ENCODE measurements at places on chromosomes 13 and 19. TPM values are rescaled to one million over a fixed set of nuclear protein-coding genes. Genes with fewer than 3 reads are reported as not detected.

The TMC4 gene
- 0.18 TPM for total RNA-seq

The SIRT6 gene
- 15.5 TPM for total RNA-seq

The ZNF738 gene
- 0.78 TPM for total RNA-seq

The SELENOV gene
- not detected for total RNA-seq

The ALG5 gene
- total RNA-seq = 28.8 TPM

The ZNF506 gene
- total RNA-seq = 8.6 TPM

The DLL3 gene
- total RNA-seq = not detected

The SPACA4 gene
- total RNA-seq = not detected

The YJEFN3 gene
- 4.2 TPM for total RNA-seq

DNA sequence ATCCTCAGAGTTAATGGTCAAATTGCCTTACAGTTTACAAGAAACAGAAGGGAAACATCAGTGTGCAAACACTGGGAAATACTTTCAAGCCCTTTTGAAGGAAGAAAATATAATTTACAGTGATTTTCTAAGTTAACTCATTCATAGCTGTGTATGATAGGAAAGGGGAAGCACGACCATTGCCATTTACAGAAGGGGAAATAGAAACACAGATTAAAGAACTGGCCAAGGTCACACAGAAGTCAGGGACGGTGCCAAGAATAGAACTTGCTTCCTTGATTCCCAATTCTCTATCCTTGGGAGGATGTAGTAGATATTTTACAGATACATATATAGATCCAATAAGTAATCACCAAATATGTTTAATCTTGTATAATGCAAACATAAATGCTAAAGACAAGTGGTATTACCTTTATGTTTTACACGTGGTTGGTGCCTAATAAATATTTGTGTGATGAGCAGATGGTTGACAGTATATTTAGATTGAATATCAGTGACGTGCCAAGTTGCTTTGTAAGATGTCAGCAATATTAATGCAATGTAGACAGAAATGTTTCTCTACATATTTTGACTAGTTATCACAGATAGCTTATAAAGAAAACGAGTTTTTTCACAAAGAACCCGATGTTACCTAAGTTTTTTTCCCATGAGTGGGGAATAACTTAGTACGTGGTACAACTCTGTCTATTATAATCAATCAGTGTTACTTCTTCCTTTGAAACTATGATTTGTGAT lies 73.1 kb downstream of the FLT1 start:
- no peaks in the 10 kb centered on the region for H3K27me3 ChIP-seq
- no peak for DNase-seq
- no peaks in the 10 kb centered on the region for H3K4me1 ChIP-seq
- no peaks in the 10 kb centered on the region for H3K36me3 ChIP-seq
- no peak overlapping the region for H3K4me3 ChIP-seq

GRCh38 chr19:49881672-49882394 lies 4.3 kb downstream of the TBC1D17 start:
- no peak overlapping the region for H3K27ac ChIP-seq
- H3K27me3 ChIP-seq = no peaks in the 10 kb centered on the region
- H3K4me1 ChIP-seq = no peaks in the 10 kb centered on the region
- peaks cover 17% of the 10 kb centered on the region for H3K36me3 ChIP-seq

- DNase-seq = peak; percentile 98
- peak within 1 kb of the TSS; percentile 84 for H3K27ac ChIP-seq
- peak within 1 kb of the TSS; percentile 81 for H3K4me3 ChIP-seq
- H3K36me3 ChIP-seq = no peaks in the 10 kb centered on the region
- no peaks in the 10 kb centered on the region for H3K4me1 ChIP-seq
Observed at GRCh38 chr19:8832132-8833021, at the start of the genes MBD3L1 and ZNF558. TSS of gene MBD3L1 (plus strand) at chr19:8832377. CDS start at chr19:8842679, 10,302 bp downstream. TSS of gene ZNF558 (minus strand) at chr19:8832304. CDS start at chr19:8822659, 9,645 bp downstream.

GRCh38 chr19:11019824-11020223 lies 59.0 kb downstream of the SMARCA4 start:
- no peak for DNase-seq
- H3K27ac ChIP-seq = no peak overlapping the region
- peaks cover 6% of the 10 kb centered on the region for H3K4me1 ChIP-seq
- no peaks in the 10 kb centered on the region for H3K27me3 ChIP-seq

DNA sequence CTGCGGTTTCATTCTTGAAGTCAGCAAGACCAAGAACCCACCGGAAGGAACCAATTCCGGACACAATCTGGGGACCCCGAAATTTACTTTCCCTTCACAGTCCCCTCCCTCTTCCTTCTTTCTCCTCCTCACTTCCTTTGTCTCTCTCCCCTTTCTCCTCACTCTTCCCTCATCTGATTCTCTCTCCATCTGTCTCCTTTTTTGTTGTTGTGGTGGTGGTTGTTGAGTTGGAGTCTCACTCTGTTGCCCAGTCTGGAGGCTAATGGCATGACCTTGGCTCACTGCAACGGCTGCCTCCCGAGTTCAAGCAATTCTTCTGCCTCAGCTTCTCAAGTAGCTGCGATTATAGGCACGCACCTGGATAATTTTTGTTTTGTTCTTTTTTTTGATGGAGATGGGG lies 32.7 kb upstream of the OR1M1 start:
- no peaks in the 10 kb centered on the region for H3K4me1 ChIP-seq
- no peak overlapping the region for H3K4me3 ChIP-seq
- no peaks in the 10 kb centered on the region for H3K27me3 ChIP-seq
- no peak overlapping the region for H3K27ac ChIP-seq
- no peak for DNase-seq

GRCh38 chr13:54029226-54029625 lies 1000.6 kb downstream of the OLFM4 start:
- no peaks in the 10 kb centered on the region for H3K4me1 ChIP-seq
- H3K36me3 ChIP-seq = no peaks in the 10 kb centered on the region
- no peak overlapping the region for H3K4me3 ChIP-seq
- H3K27ac ChIP-seq = no peak overlapping the region
- DNase-seq = no peak
- no peaks in the 10 kb centered on the region for H3K27me3 ChIP-seq

DNA sequence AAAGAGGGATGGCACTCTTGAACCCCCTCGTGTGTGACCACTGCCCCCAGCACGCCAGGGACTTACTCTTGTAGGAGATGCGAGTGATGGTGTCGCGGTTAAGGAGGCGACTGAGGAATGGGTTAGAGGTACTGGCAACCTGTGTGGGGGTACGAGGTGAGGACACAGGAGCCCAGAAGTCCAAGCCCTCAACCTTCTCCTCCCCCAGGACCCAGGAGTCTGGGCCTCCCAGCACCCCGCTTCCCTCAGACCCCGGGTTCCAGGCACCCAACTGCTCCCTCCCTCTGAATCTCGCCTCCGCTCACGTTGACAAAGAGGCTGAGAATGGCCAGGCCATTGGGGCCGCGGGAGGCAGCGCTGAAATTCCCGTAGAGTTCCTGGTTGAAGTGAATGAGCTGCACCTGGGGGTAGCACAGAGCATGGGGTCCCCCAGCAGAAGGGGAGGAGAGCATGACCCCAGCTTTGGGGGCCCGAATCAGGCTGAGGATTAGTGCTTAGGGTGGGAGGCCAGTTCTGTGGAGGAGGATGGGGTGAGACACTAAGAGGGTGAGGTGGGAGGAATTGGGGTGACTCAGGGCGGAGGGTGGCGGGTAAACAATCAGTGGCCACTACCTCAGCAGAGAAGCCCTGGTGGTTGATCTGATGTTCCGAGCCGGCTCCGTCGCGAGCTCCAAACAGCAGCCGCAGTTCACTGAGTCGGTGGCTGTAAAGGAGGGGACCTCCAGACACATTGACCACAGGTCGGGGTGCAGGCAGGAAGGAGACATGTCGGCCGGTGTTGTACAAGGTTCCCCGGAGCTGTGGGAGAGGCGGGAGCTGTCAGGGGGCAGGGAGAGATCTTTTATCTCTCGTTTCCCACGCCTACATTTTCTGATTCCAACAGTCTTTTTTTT lies 2.5 kb upstream of the DBP start:
- peaks cover 4% of the 10 kb centered on the region for H3K4me1 ChIP-seq
- no peak overlapping the region for H3K27ac ChIP-seq
- no peak for DNase-seq
- no peak overlapping the region for H3K4me3 ChIP-seq

DNA sequence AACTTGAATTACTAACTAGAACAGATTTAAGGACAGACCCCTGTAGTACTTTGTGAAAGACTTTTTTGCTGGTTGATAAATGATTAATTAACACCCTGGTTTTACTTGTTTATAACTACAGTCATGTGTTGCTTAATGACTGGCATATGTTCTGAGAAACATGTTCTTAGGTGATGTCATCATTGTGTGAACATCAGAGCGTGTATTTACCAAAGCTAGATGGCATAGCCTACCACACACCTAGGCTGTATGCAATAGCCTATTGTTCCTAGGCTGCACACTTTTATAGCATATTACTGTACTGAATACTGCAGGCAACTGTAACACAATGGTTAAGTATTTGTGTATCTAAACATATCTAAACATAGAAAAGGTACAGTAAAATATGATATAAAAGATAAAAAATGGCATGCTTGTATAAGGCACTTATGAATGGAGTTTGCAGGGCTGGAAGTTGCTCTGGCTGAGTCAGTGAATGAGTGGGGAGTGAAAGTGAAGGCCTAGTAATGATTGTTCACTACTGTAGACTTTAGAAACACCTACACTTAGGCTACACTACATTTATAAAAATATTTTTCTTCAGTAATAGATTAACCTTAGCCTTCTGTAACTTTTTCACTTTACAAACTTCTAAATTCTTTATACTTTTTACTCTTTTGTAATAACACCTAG lies 260.3 kb downstream of the KCNRG start:
- no peaks in the 10 kb centered on the region for H3K4me1 ChIP-seq
- no peaks in the 10 kb centered on the region for H3K36me3 ChIP-seq
- H3K27ac ChIP-seq = peak overlapping the region; percentile 31
- H3K4me3 ChIP-seq = no peak overlapping the region

DNA sequence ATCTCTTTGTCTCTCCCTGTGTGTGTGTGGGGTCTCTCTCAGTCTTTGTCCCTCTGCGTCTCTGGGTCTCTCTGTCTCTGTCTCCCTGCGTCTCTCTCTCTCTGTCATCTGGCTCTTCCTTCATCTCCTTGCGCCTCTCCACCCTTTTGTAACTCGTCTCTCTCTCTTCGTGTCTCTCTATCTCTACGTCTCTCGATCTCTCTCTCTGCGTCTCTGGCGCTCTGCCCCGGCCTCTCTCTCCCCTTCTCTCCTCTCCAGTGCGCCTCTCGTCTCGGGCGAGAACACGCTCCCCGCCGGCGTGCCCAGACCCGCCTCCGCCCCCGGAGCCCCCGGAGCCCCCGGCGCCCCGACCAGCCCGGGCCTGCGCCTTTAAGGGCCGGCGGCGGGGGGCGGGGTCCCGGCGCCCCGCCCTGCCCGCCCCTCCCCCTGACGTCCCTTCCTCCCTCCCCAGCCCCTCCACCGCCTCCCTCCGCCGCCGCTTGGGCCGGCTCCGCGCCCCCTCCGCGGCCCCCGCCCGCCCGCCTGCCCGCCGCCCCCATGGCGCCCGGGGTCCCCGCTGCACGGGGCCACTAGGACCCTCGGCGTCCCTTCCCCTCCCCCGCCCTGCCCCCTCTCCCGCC lies at the start of gene MARK4:
Gene MARK4, plus strand, starts transcription at position 440 of the 620 bp plus-strand sequence. CDS start 318 bp downstream, outside the sequence.
- H3K4me3 ChIP-seq = peak within 1 kb of the TSS; percentile 60
- DNase-seq = peak; percentile 68
- H3K36me3 ChIP-seq = no peaks in the 10 kb centered on the region

DNA sequence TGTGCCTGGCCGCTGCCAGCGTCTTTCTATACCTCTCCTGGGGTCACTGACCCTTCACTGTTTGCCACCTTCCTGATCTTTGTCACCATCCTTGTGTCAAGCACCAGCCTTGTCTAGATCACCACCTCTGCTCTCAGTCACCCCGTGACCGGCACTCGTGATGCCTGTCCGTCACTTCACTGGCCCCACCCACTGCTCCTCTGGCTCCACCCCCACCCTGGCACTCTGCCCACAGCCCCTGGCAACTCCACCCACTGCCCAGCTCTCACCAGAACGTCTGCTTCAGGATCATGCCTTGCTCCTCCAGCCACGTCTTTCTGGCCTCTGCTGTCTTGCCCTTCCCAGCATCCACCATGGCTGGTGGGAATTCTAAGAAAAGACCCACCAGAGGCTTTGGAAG lies 24.8 kb upstream of the PLA2G4C start:
- H3K36me3 ChIP-seq = no peaks in the 10 kb centered on the region
- no peak for DNase-seq
- H3K4me3 ChIP-seq = no peak overlapping the region
- no peaks in the 10 kb centered on the region for H3K27me3 ChIP-seq
- H3K4me1 ChIP-seq = no peaks in the 10 kb centered on the region

- DNase-seq = no peak
- H3K4me1 ChIP-seq = no peaks in the 10 kb centered on the region
- H3K27ac ChIP-seq = no peak overlapping the region
- H3K27me3 ChIP-seq = no peaks in the 10 kb centered on the region
- H3K36me3 ChIP-seq = no peaks in the 10 kb centered on the region
Observed at GRCh38 chr13:96119921-96120320, 30.0 kb downstream of the HS6ST3 start.

DNA sequence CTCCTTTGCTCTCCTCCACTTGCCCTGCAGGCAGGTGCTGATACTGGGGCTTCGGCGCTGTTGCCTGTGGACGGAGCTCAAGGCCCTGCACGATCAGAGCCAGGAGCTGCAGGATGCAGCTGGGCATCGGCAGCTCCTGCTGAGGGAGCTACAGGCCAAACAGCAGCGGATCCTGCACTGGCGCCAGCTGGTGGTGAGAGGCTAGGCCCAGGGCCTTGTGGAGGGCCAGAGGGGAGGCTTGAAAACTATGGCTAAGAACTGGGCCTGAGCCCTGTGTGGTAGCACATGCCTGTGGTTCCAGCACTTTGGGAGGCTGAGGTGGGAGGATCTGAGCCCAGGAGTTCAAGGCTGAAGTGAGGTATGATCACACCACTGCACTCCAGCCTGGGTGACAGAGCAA lies 6.3 kb downstream of the HAUS5 start:
- H3K27me3 ChIP-seq = no peaks in the 10 kb centered on the region
- no peaks in the 10 kb centered on the region for H3K36me3 ChIP-seq
- H3K4me3 ChIP-seq = no peak overlapping the region

GRCh38 chr13:112034231-112034630 lies 32.7 kb upstream of the SOX1 start:
- H3K4me3 ChIP-seq = no peak overlapping the region
- no peaks in the 10 kb centered on the region for H3K27me3 ChIP-seq
- H3K27ac ChIP-seq = no peak overlapping the region
- DNase-seq = no peak

- DNase-seq = no peak
- no peak overlapping the region for H3K4me3 ChIP-seq
- H3K27ac ChIP-seq = no peak overlapping the region
- H3K36me3 ChIP-seq = no peaks in the 10 kb centered on the region
- no peaks in the 10 kb centered on the region for H3K27me3 ChIP-seq
Observed at GRCh38 chr13:110448230-110448629, 113.3 kb downstream of the RAB20 start.

DNA sequence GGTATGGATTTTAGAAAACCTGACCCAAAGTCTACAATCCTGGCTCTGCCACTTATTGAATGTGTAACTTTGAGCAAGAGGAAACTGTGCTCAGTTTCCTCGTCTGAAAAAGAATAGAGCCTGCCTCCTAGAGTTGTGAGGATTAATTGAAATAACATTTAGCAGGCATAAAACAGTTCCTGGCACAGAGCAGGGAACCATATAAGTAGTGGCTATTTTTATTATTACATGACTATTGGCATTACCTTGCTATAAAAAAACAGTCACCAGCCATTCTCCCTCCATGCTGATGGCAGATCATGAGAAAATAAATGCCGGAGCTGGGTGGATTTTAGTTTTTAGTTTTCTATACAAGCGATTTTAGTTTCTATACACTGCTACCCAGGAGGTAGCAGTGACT lies 5.8 kb downstream of the DOCK9 start:
- no peaks in the 10 kb centered on the region for H3K27me3 ChIP-seq
- no peak for DNase-seq
- no peaks in the 10 kb centered on the region for H3K4me1 ChIP-seq
- no peak overlapping the region for H3K4me3 ChIP-seq

Data from right lobe of liver (tissue), 6 donors.